ENCODE measurements at places on chromosomes 12 and 14. TPM values are rescaled to one million over a fixed set of nuclear protein-coding genes. Genes with fewer than 3 reads are reported as not detected.

GRCh38 chr12:66329941-66330340 lies 27.6 kb downstream of the HELB start:
- DNase-seq, result no peak

DNA sequence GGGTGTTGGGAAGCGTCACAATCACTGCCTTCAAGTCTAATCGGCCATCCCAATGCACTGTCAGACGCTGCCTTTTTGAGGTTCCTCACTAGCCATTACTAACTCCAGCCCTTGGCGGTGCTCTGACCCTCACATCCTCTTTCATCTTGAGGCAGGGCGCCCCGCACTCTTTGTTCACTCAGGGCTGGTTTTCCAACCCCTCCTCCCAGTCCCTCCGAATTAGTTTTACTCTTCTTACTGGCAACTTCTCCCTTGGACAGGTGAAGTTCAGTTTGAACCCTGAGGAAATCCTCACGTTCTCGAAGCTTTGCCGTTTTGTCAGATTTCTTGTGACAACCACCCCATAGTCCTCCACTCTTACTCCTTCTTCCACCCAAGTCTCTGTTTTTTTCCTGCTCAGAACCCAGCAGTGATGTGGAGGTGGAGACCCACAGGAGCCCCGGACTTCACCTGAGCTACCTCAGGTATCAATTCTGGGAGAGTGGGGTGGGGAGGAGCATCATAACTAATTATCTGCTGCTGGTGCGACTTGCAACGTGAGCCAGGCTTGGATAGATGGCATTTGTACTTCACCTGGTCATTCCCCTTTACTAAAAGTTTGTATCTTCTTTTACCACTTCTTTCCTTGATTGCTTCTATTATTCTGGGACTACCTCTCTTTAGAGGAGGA lies 757 bp downstream of the ZC3H10 start:
- no peak for DNase-seq

DNA sequence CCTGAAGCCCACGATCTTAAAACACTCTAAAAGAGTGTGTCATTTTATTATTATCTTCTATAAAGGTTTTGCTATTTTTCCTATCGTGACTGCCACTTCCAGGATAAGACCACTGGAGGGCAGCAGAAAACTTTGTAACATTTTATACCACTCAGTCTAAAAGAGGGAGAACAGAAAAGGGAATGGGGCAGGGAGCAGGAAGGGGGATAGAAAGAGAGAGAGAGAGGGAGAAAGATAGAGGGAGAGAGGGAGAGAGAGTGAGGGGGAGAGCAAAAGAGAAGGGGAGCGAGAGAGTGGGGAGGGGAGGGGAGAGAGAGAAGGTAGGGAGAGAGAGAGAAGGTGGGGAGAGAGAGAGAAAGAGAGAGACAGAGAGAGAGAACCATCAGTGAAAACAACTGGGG lies 2.0 kb upstream of the ART4 start:
- peak; percentile 57 for DNase-seq

DNA sequence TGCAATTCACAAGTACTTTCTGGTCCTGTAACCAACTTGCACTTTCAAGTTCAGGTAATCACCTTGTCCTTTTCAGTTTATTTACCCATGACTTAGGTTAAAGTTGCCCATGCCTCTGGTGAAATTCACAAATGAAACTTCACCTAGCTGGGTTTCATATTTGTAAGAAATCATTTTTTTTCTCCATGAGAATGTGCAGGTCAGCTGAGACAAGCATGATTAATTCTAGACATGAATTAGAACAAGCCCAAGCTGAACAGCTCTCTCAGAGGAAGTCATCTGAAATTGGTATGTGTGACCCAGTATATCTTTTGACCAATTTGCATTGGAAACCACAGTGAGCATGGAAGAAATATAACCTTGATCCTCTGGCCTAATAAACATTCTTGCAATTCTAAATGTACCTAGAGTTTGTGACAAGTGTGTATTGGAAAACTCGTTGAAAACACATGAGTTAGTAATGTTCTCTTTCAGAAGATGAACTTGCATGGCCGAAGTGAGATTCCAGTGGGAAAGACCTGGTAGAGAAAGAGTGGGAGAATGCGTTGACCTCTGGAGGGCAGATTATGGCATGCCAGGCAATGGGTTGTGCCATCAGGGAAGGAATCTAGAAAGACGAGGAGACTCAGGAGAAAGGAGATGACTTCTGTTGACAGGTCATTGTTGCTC lies 486.5 kb downstream of the ZFP36L1 start:
- DNase-seq, result no peak

DNA sequence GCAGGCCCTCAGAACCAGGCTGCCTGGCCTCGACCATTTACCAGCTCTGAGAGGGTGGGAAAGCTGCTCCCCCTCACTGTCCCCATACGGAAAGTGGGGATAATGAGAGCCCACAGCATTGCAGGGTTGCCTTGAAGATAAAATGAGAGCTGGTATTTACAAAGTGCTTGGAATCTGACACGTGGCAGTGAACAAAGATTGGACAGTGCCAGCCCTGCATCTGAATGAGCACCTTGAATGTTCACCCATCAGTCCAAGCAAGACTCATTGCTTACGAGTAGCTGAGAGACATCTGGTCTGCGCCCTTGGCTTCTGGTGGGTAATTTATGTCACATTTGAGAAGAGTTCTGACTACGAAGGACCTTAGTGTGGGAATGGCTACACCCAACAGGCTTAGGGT lies 67.5 kb downstream of the CLMN start:
- DNase-seq, result no peak

GRCh38 chr12:109921982-109922381 lies 21.9 kb downstream of the TCHP start:
- no peak for DNase-seq

- DNase-seq, result no peak
Measured at GRCh38 chr12:3553221-3553620, 62.2 kb downstream of the PRMT8 start.

- no peak for DNase-seq
Measured at GRCh38 chr12:27521066-27521465, 2.9 kb upstream of the PPFIBP1 start.

DNA sequence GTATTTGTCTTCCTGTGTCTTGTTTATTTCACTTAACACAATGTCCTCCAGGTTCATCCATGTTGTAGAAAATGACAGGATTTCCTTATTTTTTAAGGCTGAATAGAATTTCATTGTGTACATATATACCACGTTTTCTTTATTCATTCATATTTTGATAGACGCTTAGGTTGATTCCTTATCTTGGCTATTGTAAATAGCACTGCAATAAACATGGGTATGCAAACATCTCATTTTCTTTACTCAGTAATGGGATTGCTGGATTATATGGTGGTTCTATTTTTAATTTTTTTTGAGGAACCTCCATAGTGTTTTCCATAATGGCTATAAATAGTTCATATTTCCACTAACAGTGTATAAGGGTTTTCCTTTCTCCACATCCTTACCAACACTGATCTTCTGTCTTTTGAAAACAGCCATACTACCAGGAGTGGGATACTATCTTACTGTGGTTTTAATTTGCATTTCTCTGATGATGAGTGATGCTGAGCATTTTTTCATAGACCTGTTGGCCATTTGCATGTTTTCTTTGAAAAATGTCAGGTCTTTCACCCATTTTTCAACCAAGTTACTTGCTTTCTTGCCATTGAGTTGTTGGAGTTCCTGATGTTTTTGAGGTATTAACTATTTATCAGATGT lies 32.8 kb downstream of the DUSP16 start:
- no peak for DNase-seq

DNA sequence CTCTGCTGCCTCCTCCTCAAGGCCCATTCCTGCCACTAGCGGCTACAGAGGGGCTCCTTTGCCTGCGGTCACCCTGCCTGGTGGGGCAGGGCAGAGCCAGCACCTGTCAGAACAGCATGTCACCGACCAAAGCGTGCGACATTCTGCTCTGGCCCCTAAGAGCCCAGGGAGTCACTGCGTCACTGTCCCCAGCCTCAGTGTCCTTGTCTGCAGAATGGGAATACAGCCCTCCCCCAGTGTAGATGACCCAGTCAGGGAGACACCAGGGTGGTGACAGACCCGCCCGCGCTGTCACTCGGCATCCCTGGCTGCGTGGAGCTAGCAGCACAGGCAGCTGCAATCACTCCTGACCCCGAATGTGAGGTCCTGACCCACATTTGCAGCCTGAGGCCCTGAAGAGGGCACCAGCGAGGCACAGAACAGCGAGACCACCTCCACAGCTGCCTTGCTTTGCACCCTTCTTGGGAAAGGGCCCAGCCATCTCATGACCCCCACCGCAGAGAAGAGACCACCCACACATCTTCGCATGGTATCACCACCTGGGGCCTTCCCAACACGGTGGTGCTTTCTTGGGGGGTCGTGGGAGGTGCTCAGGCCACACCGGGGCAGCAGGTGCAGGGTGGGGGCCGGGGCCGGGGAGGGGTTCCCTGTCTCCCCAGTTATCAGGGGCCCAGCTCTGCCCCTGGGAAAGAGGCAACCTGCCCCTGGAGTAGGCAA lies 2.5 kb downstream of the AHNAK2 start:
- DNase-seq, result no peak

DNA sequence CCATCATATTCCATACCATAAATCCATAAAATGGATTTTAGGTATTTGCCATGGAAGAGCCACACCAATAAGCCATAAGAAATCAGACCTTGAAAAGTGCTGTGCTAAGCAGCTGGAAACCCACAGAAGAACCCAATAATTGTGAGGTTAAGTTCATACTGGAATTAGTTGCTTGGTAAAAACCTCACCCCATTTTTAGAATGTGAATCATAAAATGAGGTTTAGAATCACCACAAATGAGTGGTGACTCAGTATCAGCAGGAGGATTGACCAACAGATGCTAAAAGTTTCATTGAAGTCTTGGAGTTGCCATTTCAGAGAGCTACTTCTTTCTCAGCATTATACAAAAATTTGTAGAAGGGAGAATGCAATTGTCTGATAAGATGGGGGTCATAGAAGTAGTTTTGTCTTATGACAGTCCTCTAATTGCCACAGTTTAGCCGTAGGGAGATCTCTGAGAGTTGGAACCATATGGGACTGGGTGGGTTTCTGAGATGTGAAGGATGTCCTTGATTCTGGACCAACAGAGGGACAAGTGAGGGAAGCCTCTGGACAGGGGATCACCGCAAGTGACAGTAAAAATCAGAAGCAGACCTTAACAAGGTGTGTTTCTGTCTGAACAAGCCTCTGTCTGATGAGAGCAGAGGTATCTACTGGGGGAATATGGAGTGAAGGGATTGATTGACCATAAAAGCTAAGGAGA lies 1.4 kb upstream of the STON2 start:
- peak; percentile 94 for DNase-seq

DNA sequence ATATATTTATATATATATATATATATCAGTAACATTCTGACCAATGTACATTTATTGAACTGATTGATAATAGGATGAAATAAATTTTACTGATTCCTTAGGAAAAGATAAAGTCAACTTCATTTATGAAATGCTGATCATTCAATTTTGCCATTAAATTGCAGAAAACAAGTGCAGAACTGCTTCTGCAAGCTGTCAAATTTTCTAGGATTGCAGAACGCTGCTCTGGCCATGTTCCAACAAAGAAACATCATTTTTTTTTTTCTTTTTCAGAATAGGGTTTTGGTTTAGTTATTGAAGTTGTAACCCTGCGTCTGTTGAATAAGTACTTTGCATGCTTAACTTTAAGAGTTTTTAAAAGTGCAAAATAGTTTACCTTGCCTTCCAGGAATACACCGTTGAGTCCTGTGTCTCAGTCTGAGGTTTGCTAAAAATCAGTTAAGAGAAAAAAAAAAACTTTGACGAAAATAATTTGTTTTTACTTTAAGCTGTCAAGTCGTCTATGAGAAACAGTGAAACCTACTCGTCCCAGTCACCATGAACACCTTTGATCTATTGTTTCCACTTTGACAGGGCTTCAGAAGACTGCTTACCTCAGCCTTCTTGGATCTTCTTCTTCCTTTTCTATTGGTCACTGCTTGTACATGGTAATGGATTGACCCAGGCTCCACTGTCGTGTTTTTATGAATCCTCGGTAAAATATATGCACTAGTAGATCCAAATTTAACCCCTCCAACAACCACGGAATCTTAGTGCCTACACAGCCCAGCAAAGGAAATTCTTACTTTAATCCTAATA lies at the start of gene KERA:
Gene KERA (minus strand): TSS at position 657 of the 798 bp plus-strand sequence. CDS start 1,743 bp downstream, outside the sequence.
- DNase-seq, result no peak

- peak; percentile 42 for DNase-seq
Measured at GRCh38 chr14:59428581-59429012, 36.6 kb downstream of the GPR135 start.

- peak; percentile 24 for DNase-seq
Measured at GRCh38 chr12:47773062-47773857, at the start of gene SLC48A1. TSS of gene SLC48A1 (plus strand) at chr12:47773238. CDS start at chr12:47773305, 67 bp downstream.

DNA sequence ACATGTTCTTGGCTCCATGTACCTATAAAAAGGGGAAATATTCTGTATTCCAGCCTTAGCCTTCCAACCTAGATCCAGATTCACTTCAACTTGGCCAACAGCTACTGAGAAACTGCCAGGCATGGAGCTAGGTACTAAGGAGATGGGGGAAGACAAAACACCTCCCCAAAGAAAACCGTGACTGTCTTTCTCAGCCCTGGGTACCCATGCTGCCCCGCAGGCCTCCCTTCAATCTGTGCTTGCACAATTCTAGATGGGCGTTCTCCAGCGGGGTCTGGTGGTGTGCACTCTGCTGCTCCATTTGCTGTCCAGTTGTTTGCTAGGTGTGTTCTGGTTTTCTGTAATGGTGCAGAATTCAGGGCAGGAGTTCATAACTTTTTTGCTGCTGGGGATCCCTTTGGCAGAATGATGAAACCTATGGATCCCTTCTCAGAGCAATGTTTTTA lies 817 bp upstream of the KRT4 start:
- DNase-seq, result no peak

DNA sequence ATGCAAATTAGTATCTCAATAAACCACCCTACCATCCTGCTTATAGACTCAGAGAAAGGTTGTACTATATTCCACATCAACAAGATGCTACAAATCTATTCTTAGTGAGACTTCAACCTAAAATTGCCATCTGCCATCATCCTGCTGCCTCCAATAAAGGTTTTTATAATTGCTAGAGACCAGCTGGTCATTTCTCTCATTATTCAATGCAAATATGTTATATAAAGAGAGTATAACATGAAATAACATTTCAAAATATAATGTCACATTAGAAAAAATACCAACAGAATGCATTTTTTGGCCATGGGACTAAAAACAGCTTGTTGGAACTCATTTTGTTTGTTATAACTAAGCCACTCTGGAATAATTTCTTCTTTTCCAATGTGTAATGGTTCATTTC lies 247.3 kb downstream of the LRIG3 start:
- DNase-seq, result no peak

DNA sequence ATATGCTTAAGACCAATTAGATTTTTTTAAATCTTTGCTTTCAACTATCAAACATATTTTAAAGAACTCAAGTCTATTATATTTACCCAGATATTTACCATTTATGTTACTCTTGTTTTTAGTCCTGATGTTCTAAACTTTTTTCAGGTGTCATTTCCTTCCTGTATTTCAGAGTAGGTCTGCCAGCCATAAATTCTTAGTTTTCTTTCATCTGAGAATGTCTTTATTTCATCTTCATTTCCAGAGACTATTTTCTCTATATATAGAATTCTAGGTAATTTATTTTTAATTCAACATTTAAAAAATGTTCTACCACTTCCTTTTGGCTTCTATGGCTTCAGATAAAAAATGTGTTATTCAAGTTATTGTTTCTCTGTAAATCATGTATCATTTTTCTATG lies 218.2 kb upstream of the AMIGO2 start:
- DNase-seq, result no peak

GRCh38 chr12:16297521-16297920 lies 20.0 kb upstream of the SLC15A5 start:
- no peak for DNase-seq

MIPOL1 gene
- total RNA-seq, result 6.1 TPM

HRK gene
- not detected for total RNA-seq

GDF3 gene
- total RNA-seq, result not detected

CDKN3 gene
- total RNA-seq, result 83.4 TPM

MYH6 gene
- total RNA-seq, result not detected
